Islet precursor cell (in vitro differentiated cells): ENCODE measurements at places on chromosomes 7 and 10.

- DNase-seq: no peak
These were observed 12.2 kb downstream of the ATP6V0E2 start for GRCh38 chr7:149886018-149886415.

- DNase-seq: no peak
These were observed 134.1 kb upstream of the KLF14 start for GRCh38 chr7:130868139-130868538.

- DNase-seq: no peak
These were observed 4.1 kb downstream of the FHIP2A start for GRCh38 chr10:114825513-114826253.

DNA sequence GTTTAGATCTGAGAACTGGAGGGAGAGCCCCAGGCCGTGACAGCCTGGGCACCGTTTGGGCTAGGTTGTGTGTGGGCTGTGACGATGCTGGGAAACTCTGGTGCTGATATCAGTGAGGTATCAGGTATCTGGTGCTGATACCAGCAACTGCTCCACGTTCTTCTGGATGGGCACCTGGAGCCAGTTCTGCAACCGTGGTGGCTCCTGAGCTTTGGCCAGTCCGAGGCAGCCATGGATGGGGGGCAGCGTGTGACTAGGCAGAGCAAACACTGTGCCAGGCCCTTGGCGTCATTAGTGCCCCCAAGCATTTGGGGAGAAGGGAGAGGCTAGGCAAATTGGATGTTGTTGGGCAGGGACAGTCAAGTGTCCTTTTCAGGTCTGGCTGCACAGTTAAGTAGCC lies 57.9 kb downstream of the ZNF467 start:
- DNase-seq: no peak

GRCh38 chr7:66504131-66504530 lies 124.5 kb upstream of the KCTD7 start:
- DNase-seq: no peak

DNA sequence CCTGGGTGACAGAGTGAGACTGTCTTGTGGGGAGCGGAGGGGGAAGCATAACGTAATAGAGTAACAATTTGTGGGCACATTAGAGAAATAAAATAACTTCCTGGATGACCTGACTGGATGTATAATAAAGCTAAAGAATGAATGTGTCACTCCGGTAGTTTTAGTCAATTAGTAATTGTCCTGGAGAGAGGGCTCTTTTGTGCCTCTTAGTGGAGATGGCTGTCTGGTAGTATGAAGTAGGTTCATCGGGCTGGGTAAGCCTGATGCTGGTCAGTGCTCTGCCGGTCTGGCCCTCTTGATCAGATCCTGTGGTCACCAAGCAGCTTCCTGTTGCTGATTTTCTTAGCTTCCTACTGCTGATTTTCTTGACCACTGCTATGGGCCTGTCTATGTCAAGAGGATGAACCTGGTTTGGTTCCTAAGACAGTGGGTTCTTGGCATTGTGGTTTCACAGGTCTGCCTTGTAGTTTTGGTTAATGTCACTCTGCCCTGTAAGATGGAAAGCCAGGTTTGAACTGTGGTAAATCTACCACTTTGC lies 34.1 kb downstream of the ZRANB1 start:
- DNase-seq: peak; percentile 35

- no peak for DNase-seq
These were observed 231.5 kb upstream of the GLI3 start for GRCh38 chr7:42468471-42468870.

DNA sequence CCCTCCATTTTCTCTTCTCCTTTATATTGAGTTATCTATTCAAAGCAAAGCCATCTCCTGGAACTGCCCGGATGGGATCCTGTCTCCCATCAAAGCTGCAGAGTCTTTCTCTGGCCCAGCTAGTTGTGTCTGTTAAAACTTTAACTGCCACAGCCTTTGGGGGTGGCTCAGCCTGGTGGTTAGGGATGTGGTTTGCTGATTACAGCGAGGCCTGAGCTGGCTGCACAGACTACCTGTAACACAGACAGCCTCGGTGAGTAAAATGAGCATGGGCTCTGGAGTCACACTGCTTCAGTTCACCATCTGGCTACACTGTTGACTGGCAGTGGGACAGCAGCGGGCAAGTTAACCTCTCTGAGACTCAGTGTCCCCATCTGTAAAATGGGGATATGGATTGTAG lies 18.4 kb upstream of the HABP2 start:
- no peak for DNase-seq

GRCh38 chr7:111175908-111176441 lies 85.0 kb downstream of the LRRN3 start:
- DNase-seq: no peak

DNA sequence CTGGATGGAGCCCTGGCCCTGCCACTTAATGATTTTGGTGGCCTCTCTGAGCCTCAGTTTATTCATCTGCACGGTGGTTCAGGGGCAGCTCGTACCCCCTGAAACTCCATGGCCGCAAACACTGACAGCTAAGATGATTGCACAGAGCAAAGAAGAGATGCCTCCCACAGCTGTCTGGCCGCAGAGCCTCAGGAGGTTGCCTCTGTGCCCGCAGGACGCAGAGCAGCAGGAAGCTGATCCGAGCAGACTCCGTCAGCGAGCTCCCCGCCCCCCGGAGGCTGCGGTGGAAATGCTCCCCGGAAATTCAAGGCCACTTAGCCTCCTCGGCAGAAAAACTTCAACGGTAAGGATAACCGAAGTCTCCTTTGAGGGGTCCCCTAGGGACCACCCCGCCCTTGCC lies 30.2 kb upstream of the C10orf53 start:
- peak; percentile 57 for DNase-seq

GRCh38 chr7:19957664-19958063 lies 184.2 kb upstream of the TMEM196 start:
- no peak for DNase-seq

DNA sequence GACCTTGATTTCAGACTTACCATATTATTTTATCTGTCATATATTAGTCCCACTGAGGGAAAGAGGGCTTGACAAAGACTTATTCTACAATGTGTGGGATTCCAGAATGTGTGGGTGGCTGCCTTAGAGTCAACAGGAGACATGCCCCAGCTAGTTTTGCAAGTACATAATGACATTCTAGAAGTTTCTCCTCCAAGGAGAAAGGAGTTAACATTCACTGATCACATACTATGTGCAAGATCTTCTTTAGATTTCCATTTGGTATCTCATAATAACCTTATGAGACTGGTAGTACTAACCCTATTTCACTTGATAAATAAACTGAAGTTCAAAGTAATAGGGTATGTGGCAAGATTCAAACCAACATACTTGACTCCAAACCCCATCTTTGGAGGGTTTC lies 25.2 kb downstream of the IRF5 start:
- DNase-seq: no peak

DNA sequence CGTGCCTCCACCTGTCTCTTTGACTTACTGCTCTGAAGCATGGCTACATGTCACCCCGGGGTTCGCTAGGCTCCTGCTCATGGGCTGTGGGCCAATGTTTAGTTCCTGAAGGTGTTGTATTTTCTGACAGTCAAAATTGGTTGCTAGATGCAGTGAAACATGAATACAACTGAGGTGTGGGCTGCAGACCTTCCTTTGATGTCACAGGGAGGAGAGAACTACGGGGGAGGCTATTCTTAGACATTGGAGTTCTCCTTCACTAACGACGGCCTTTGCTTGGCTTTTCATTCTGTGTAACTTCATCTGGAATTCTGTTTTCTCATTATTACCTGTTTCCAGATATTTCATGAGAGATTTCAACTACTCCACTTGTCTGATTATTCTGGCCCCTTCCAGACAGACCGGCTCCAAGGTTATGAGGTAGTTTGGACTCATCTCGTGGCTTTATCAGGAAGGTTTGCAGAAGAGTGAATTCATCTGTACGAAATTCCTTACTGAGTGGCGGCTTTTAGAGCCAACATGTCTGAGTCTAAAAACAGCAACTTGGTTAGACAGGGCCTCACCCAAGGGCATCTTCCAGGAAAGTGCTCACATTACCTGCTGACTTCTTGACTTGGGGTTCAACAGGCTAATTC lies 774.7 kb downstream of the SUGCT start:
- DNase-seq: no peak

GRCh38 chr7:93165447-93165846 lies 17.3 kb upstream of the SAMD9L start:
- no peak for DNase-seq

GRCh38 chr7:106606120-106606519 lies 54.8 kb downstream of the CCDC71L start:
- no peak for DNase-seq

- DNase-seq: peak; percentile 4
These were observed 36.3 kb downstream of the PYROXD2 start for GRCh38 chr10:98378722-98379121.
